Epithelial cell of alveolus of lung (primary cell): ENCODE measurements at places on chromosomes 6 and 20. TPM values are rescaled to one million over a fixed set of nuclear protein-coding genes. Genes with fewer than 3 reads are reported as not detected.

IL22RA2 gene
- not detected in 2 replicates for total RNA-seq

CAGE1 gene
- total RNA-seq = under 0.01 TPM in 1 of 2 replicates, not detected in the other

KCNQ5 gene
- 0.32 and 0.65 TPM in 2 replicates for total RNA-seq

MYCT1 gene
- total RNA-seq = 0.48 and 1.4 TPM in 2 replicates

HLA-DMB gene
- total RNA-seq = 4.6 TPM in 1 of 2 replicates, not detected in the other

KHDRBS2 gene
- total RNA-seq = not detected in 2 replicates

ULBP3 gene
- total RNA-seq = 4.7 and 6.5 TPM in 2 replicates

CYP21A2 gene
- not detected in 2 replicates for total RNA-seq

C20orf144 gene
- total RNA-seq = 0.08 and 0.26 TPM in 2 replicates

KCNK5 gene
- 0.13 TPM in 1 of 2 replicates, not detected in the other for total RNA-seq

TOX2 gene
- total RNA-seq = 50.7 and 78.0 TPM in 2 replicates

TGM2 gene
- total RNA-seq = 221 and 262 TPM in 2 replicates
